Substantia nigra (tissue), 51 donors: ENCODE measurements at places on chromosomes 5 and 9.
A peak's percentile ranks its signal among the peaks of the same experiment; 100 is the strongest.

GRCh38 chr9:119157196-119157595 is 212.0 kb downstream of the BRINP1 start:
- no peak for DNase-seq

DNA sequence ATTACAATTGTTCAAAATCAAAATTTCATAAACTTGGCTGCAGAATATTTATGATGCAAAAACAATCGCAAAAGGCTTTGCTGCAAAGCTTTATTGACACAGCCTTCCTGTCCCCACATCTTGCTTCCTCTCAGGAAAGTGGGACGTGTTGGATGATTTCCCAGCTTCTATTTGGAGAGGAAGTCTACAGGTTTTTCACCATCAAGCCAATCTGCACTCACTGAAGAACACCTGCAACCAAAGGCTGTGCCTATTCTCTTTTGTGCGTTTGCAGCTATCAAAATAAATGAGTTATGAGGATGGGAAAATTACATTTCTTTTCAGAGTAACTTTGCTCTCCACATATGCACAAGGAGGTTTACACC is 214.4 kb downstream of the PLK2 start:
- no peak for DNase-seq

DNA sequence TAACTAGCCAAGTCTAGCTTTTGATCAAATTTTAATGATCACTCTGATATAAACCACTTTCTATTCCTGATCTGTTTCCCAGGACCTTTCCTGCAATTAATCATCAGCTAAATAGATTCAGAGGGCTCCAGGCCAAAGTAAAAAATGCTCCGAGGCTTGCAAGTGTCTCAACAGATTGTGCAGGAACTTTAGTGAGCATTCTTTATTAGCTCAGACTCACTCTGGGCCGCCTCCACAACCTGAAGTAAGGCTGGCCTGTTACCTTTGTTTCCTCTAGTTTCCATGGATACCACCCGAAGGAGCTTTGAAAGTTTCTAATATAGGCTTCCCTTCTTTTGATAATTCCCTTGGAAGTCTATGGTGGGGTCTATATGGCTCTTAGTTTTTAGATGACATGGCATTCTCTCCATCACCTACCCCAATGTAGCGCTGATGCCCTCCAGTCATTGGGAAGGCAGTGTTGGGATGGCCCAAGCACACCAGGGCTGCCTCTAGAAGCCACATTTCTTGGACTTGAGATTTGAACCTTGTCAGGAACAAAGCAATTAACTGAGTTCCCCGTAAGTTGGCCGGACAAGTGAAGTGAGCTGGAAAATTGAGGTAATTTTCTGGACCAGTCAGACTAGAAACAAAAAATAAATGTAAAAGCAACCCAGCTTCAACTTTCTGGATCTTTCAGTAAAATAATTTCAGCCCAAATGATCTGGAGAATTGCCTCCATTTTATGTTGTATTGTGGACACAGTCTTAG is 97.6 kb upstream of the LHFPL2 start:
- no peak for DNase-seq

GRCh38 chr5:160245506-160246086 is 16.3 kb downstream of the FABP6 start:
- DNase-seq = no peak

DNA sequence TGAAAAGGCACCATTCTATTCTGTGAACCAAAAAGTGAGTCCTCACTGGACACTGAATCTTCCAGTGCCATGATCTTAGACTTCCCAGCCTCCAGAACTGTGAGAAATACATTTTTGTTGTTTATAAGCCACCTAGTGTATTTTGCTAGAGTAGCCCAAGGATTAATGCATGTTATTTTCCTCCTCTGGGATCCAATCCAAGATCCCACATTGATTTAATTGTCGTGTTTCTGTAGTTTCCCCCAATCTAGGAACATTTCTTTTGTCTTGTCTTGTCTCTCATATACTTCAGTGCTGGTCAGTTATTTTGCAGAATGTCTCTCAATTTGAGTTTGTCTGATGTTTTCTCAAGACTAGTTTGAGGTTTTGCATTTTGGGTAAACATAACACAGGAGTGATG is 36.4 kb downstream of the GDNF start:
- DNase-seq = no peak

DNA sequence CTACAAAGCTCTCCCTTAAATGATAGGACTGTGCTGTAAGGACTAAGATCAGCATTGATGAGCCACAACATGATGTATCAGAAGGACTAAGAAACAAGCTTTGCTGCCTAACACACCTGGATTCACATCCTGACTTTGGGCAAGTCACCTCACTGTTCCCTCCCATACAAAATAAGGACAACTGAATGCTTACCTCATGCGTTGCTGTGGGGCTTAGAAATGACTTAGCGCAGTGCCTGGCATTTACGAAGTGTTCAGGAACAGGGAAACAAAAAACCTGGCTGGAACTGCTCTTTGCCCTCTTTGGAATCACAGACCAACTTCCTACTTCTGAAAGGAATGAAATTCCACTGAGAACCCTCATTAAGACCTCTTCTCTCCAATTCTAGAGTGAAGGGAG is 113.7 kb downstream of the BAAT start:
- no peak for DNase-seq

GRCh38 chr5:178116143-178116885 is 3.0 kb downstream of the N4BP3 start:
- DNase-seq = no peak

- DNase-seq = no peak
These were observed 31.4 kb upstream of the ANKH start for GRCh38 chr5:14902826-14903560.

DNA sequence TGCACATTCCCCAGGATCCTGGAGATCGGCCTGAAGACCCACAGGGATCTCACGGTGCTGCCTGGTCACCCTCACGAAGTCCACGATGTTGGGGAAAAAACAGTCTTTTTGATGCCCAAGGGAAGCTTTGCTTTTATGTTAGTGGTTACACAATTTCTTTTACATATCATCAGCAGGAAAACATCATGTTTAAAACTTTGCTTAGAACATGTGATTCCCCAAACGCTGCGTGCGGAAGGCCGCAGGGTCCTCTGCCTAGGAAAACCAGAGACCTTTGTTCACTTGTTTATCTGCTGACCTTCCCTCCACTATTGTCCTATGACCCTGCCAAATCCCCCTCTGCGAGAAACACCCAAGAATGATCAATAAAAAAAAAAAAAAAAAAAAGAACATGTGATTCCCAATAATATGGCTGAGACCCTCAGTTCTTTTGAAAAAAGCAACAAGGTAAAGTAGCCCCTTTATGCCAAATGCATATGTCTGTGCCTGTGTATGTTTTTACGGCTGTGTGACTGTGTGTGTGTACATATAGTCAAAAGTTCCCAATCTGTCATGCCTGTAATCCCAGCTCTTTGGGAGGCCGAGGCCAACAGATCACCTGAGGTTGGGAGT is 11.5 kb upstream of the AGPAT2 start:
- no peak for DNase-seq

DNA sequence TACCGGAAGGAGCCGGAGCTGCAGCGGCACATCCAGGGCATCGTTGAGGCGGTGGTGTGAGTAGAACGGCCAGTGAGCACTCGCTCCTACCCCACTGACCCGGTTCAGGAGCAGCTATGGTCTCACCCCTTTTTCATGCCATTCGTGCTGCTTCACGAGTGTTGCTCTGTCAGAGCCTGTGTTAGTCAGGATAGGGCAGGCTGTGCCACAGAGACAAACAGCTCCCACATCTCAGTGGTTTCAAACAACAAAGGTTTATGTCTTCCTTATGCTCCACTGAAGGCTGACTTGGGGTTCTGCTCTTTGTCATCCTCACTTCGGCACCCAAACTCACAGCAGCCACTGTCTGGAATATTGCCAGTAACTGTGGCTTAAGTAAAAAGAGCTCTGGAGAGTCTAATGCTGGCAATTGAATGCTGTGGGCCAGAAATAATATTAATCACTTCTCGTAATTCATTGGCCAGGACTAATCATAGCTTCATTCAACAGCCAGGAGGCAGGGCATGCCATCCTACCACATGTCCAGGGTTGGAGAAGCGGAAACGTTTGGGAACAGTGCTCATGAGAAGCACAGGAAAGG is 28.4 kb downstream of the ARHGEF37 start:
- DNase-seq = no peak

- peak; percentile 45 for DNase-seq
These were observed 6.0 kb downstream of the TMEM171 start for GRCh38 chr5:73126381-73126780.

GRCh38 chr9:34102796-34103195 is 23.7 kb downstream of the DCAF12 start:
- DNase-seq = no peak

DNA sequence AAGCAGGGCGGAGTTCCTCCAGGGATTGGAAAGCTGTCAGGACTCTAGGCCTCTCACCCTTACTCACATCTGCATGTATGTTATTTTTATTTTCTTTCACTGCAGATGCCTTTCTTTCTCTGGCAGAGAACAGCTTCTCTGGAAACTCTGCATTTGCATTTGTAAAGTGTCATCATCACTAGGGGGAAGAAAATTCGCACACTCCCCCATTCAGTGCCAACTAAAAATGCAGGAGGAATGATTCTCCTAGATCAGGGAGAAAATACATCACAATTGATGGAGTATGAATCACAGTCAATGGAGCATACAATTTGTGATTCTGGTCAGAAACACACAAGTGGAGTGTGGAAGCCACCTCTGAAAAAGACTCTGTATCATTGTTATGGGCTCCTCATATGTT is 351.4 kb upstream of the FTMT start:
- DNase-seq = no peak

- no peak for DNase-seq
These were observed 105.1 kb downstream of the EHMT1 start for GRCh38 chr9:137723783-137724445.

DNA sequence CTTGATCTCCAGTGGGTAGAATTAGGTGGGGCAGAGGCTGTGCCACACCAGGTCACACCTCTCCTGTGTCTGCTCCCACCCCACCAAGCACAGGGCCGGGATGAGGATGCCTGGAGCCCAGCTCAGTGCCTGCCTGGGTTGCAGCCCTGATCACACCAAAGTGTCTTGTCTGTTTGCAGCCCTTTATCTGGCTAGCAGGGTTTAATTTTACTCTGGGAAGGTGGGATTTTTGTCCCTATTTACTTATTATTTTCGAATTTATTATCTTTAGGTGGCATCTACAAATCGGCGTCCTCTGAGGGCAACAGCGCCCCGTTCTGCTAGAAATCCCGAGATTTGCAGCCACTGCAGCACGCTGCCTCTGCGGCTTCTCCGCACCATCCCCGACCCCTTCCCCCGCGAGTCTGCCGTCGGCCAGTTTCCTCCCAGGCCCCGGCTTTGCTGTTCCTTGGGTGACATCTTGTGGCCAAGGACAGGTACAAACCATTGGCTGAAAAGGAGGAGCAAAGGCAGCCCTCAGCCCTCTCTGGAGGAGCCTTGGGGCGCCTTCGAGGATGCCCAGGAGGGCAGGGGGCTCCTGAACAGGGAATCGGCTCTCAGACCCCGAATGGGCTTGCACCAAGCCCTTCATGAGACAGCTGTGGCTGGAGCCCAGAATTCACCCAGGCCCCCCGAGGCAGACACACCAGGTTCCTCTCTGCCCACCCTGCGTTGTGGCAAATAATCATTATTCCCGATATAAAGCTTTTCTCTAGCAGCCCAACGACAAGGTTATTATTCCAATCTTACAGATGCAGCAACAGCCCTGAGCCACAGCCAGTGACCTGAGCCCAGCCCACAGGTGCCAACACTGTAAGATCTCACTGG is 113.0 kb downstream of the GAPVD1 start:
- peak; percentile 5 for DNase-seq

DNA sequence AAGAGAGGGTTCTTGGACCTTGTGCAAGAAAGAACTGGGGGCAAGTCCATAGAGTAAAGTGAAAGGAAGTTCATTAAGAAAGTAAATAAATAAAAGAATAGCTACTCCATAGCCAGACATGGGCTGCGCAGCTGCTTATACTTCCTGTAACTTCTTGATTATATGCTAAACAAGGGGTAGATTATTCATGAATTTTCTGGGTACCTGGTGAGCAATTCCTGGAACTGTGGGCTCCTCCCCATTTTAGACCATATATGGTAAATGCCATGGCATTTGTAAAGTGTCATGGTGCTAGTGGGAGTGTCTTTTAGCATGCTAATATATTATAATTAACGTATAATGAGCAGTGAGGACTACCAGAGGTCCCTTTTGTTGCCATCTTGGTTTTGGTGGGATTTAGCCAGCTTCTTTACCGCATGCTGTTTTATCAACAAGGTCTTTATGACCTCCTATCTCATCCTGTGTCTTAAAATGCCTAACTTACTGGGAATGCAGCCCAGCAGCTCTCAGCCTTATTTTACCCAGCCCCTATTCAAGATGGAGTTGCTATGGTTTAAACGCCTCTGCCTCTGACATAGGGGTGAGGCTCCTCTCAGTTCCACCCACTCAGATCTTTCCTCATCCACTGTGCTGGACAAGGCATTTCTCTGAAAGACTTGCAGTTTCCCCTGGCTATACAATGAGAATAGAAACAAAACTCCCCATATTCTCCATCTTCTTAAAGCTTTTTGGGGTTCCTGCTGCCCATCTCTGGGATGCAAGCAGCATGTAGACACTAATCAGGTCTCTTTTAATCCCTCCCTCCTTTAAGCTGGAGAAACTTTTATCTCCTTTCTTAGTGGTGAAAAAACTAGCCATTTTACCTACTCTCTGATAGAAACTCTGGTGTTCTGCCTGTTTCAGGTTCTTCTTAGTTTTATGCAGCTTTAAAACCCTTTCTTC is 91.2 kb downstream of the ARRDC3 start:
- DNase-seq = no peak

DNA sequence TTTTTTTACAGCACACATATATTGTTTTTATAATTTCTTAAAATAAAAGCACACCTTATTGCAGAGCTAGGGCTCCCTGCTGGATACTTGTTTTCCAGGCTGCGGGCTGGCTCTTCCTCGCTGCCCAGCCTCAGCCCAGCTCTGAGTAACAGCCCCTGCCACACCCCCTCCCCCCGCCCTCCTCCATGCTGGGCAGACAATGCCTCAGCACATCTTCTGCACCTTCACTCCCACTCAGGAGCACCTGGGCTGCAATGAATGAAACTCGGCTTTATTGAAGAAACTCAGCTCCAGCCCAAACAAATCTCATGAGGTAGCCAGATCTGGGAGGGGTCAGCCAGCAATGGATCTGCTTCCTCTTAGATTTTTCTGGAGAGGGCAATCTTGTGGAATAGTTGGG is 9.5 kb downstream of the IL9 start:
- no peak for DNase-seq
